Cardiac fibroblast (primary cell): ENCODE measurements at places on chromosomes 11 and 22.
A peak's percentile ranks its signal among the peaks of the same experiment; 100 is the strongest.

GRCh38 chr22:27718186-27719035 lies 83.1 kb downstream of the MN1 start:
- DNase-seq = peak; percentile 98

GRCh38 chr11:72726266-72727220 lies 25.7 kb downstream of the ARAP1 start:
- DNase-seq = no peak

DNA sequence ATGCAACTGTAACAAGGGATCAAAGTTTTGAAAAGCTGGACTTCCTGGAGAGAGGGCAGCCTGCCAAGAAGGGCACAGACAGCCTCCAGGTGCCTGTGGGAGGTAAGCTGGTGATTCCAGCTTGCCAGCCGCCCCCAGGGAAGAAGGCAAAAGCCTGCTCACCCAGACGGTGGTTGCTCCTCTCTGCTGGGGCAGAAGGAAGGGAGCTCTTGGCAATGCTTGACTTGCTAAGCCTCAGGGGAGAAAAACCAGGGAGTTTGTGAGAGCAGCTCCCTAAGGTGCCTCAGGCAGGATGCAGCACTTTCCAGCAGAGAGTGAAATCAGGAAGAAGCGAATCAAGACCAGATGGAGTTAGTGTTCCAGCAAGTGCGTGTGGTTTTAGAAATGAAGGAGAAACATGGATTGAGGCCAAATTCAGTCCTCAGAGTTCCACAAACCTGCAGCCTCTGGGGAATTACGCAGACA lies 553.6 kb downstream of the BUD13 start:
- no peak for DNase-seq

DNA sequence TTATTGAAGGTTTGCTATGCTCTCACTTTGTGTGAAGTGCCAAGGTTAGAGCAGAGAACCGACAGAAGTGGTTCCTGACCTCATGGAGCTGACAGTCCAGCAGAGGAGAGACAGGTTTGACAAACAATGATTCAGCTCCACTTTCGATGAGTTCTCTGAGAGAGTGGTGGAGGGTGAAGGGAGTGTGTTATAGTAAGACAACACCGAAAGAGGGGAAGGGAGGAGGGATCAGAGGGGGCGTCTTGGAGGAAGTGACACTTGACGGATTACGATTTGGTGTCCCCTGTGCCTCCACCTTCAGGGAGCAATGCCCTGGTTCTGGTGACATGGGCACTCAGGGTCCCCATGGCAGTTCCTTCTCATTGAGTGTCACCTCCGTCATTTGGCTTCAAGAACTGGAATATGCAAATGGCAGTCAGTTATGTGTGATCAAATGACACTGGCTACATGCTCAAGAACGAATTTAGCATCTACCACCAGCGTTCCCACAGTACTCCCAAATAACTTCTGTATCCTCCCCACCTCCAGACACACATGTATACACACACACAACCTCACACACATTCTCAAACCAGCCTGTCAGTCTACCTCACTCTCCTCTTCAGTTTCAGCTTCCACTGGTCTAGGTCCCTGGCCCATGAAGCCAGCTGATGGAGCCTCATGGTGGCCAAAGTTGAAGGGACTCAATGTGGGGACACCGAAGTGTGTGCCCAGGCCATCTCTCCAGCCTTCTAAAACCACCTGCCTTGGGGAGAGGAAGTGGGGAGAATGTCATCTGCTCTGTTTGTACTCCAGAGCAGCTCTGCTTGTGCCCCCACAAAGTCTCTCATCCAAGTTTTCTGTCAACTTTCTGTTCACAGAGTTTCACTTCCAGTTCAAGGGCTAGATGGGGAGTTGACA lies 31.4 kb upstream of the NUP160 start:
- DNase-seq = no peak

DNA sequence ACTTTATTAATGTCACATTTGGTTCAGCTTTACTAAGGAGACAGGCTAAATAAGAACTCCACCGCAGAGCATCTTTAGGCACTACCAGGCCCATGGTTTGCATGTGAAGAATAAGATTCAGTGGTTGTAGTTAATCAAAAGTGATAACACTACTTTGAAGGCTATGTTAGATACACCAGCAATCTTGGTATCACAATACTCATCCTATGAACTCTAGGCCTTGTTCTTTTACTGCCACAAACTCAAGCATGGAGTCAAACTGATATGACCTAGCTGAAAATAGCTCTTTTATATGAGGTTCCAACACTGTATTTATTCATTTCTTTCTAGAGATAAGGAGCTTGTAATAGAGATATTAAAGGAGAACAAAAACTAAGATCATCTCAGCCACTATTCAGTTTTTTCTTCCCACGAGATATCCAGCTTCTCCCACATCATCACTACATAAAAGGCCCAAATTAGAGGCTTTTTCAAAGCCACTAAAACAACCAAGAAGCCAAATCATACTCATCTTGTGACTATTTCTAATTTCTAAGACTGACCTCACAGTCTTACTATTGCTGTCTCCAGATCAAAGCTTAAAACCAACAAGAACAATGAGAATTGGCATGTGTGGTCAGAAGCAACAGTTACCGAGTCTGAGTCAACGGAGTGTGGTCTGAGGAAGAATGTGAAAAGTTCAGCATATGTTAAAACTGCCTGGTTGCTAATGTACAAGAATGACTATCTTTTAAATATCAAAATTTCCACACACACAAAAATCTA lies 25.1 kb upstream of the GUCY1A2 start:
- peak; percentile 98 for DNase-seq

GRCh38 chr22:28914201-28914600 lies 30.8 kb downstream of the ZNRF3 start:
- DNase-seq = no peak

DNA sequence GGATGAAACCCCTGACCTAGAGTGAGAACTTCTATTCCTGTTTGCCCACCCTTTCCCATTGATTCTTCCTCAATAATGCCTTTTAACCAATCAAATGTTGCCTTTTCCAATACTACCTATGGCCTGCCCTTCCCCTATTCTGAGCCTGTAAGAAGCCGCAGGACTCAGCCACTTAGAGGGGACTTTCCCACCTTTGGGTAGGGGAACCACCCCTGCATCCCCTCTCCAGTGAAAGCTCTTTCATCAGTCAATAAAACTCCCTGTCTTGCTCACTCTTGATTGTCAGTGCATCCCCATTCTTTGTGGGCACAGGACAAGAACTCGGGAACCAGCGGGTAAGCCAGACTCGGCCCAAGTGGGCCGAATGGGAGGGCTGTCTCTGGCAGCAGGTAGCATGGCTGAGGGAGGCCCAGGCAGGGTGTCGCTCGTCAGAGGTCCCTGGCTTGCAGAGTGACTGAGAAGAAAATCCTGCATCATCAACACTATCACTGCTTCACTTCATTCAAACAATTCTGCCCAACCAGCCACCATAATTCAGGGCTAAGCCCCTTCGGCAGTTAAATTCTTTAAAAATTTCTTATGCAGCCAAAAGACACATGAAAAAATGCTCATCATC lies 30.4 kb downstream of the LDHAL6A start:
- no peak for DNase-seq

GRCh38 chr11:35281169-35281688 lies 138.1 kb downstream of the SLC1A2 start:
- DNase-seq = peak; percentile 35
